GM23248 (cell line): ENCODE measurements at places on chromosomes 4 and X. TPM values are rescaled to one million over a fixed set of nuclear protein-coding genes. Genes with fewer than 3 reads are reported as not detected.

ABRAXAS1 gene
- 13.2 and 15.6 TPM in 2 replicates for total RNA-seq

HPGD gene
- not detected in 2 replicates for total RNA-seq

DAPP1 gene
- not detected in 2 replicates for total RNA-seq

ADGRG2 gene
- total RNA-seq, result under 0.01 TPM in 1 of 2 replicates, not detected in the other

DGAT2L6 gene
- not detected in 2 replicates for total RNA-seq

ZDHHC15 gene
- not detected in 2 replicates for total RNA-seq

HELQ gene
- 6.6 and 7.2 TPM in 2 replicates for total RNA-seq

FGF5 gene
- 13.4 and 15.5 TPM in 2 replicates for total RNA-seq

ARHGAP10 gene
- total RNA-seq, result 21.0 and 24.8 TPM in 2 replicates

BEX1 gene
- 73.0 and 91.8 TPM in 2 replicates for total RNA-seq

TAF7L gene
- 0.25 and 0.43 TPM in 2 replicates for total RNA-seq

CT55 gene
- not detected in 2 replicates for total RNA-seq

UCP1 gene
- total RNA-seq, result not detected in 2 replicates

S100P gene
- total RNA-seq, result 0.38 TPM in 1 of 2 replicates, not detected in the other

NPY5R gene
- not detected in 2 replicates for total RNA-seq
